ENCODE measurements at places on chromosomes 16 and 17. TPM values are rescaled to one million over a fixed set of nuclear protein-coding genes. Genes with fewer than 3 reads are reported as not detected.

The ENPP7 gene
- total RNA-seq, result 0.22 TPM

The ATF7IP2 gene
- 16.3 TPM for total RNA-seq

The GPRC5B gene
- 59.9 TPM for total RNA-seq

The TCF25 gene
- 127 TPM for total RNA-seq

The SMARCE1 gene
- total RNA-seq, result 81.3 TPM

- no peak for ATAC-seq
These were observed 65.5 kb downstream of the PLD6 start for GRCh38 chr17:17140590-17140980.

DNA sequence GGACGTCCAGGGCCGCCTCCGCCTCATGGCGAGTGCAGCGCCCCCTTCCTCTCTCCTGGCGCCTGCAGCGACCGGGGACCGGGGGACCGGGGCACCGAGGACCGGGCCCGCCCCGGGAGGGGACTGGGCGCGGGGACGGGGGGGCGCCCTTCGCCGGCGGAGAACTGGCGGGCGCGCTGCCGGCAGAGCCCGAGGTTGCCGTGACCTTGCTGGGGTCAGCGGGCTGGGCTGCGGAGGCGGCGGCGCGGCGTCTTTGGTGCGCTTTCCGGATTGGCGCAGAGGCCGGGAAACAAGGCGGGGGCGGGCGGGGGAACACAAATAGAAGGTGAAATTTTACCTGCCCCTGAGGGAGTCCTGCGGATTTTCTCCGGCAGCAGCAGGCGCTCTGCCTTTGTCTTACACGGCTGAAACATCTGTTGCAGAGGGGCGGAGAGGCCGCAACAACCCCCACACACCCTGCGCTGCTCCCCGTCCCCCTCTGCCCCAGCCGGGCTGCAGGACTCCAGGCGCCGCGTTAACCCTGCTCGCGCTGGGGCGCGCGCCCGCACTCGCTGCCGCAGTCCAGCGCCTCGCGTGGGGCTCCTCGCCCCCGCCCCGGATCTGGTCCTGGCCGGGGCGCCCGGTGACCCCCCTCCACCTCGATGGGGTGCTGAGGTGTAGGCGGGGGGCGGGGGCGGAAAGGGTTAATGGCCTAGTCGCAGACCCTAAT is 53.5 kb downstream of the SREBF1 start:
- ATAC-seq, result peak; percentile 23

- ATAC-seq, result peak; percentile 24
These were observed 205.4 kb downstream of the ANKFN1 start for GRCh38 chr17:56358651-56359050.

DNA sequence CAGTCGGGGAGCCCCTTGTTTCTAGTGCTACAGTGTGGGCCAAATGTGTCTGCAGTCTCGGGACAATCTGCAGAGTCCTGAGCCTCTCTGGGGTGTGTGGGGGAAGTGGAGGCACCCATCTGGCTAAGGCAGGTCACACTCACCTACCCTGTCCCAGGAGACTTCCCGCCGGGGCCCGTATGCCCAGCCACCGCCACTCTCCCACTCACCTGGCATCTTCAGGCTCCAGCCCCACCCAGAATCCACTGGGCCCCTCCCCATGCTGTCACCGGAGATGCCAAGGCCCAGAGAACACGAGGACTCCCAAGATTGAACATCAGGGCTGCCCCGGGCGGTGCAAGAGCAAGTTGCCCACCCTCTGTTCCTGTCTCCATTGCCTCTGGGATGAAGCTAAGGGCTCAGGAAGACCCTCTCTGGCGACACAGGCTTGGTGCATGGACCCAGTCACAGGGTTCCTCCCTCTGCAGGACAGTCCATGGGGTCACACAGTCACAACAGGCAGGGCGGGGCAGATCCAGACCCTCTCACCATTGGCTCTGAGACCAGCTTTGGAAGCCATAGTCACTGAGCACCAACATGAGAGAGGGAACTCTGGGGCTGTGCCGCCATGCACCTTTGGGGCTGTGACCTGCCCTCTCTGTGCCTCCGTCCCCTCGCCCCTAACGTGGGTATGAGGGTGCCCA is 38.1 kb downstream of the SREBF1 start:
- ATAC-seq, result no peak

GRCh38 chr16:24093049-24093448 is 163.1 kb upstream of the CACNG3 start:
- ATAC-seq, result no peak

GRCh38 chr17:55564081-55564480 is 52.8 kb upstream of the SMIM36 start:
- ATAC-seq, result no peak

GRCh38 chr16:55576384-55576783 is 9.9 kb downstream of the CAPNS2 start:
- no peak for ATAC-seq

Data from motor neuron (in vitro differentiated cells).